ENCODE measurements at places on chromosomes 7 and 10. TPM values are rescaled to one million over a fixed set of nuclear protein-coding genes. Genes with fewer than 3 reads are reported as not detected.
A peak's percentile ranks its signal among the peaks of the same experiment; 100 is the strongest.

Gene GLI3
- polyA plus RNA-seq, result 3.9 TPM

- no peak for DNase-seq
Observed at GRCh38 chr10:1895691-1896090, 158.4 kb upstream of the ADARB2 start.

DNA sequence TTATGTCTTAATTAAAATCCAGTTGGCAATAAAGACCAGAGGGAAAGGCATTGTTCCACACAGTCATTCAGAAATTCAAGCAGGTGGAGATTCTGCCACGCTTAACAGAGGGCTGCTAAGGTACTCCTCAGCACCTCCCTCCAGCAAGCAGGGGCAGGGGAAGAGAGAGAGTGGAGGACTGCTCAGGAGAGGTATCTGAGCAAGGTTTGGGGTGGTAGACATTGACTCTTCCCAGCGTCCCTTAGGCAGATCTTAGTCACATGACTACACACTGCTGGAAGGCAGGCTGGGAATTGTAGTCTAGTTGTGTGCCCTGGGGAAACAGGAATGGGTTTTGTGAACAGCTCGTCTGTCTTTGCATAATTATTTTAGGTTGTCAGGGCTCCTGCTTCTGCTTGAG, 181.6 kb downstream of the NPSR1 start:
- no peak for DNase-seq

Gene TRPV6
- not detected for polyA plus RNA-seq

DNA sequence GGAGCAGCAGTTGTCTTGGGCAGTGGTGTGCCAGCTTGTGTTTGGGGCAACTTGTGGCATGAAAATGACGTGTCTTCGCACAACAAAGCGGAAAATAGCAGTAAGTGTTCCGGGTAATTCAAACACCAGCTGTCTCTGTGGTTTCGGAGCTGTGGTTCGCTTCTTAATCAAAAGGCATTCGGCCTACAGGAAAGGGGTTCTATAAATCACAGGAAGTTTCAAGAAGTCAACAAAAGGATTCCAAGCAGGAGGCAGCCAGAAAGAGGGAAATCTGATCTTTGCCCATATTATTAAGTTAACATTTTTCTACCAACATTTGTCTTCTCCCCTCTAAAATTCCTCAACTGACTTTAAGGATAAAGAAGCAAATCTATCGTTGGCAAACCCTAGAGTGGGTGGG, 353.4 kb downstream of the FGFR2 start:
- DNase-seq, result no peak

Gene OR2A5
- polyA plus RNA-seq, result not detected

DNA sequence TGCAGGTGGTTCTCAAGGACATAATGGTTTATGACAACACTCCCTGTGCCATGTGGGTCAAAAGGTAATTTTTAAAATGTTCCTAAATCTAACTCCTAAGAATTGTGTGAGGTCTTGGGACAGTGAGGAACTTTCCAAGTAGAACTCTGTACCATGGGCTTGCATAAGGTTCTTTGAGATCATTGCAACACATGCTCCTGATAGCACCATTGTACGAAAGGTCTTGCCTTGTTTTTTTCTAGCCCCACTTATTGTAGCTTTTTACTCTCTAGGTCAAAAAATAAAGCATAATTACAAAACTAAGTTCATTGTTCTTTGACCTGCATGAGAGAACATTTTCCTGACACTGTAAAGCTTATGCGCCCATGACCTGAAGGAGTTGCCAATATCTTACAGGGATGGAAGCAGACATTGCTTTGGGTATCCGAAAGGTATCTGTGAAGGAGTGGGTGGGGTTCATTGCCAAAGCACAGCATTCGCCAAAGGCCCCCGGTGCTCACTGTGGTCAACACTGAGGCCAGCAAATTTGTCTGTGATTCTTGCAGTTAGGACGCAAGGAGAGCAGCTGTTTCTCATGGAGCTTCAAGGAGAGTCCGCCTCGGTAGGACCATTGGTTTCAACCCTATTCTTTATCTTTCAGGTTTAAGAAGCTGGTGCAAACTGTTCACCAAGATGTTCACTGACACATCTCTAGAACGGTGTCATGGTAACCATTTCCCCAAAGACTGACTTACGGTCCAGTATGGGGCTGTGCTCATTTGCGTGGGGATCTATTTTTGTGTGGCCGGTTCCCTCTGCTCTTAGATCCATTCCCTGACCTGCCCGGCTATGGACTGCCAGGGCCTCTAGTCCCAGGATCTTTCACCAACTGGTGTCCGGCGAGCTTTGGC, 7.6 kb upstream of the PRKAG2 start:
- DNase-seq, result no peak

DNA sequence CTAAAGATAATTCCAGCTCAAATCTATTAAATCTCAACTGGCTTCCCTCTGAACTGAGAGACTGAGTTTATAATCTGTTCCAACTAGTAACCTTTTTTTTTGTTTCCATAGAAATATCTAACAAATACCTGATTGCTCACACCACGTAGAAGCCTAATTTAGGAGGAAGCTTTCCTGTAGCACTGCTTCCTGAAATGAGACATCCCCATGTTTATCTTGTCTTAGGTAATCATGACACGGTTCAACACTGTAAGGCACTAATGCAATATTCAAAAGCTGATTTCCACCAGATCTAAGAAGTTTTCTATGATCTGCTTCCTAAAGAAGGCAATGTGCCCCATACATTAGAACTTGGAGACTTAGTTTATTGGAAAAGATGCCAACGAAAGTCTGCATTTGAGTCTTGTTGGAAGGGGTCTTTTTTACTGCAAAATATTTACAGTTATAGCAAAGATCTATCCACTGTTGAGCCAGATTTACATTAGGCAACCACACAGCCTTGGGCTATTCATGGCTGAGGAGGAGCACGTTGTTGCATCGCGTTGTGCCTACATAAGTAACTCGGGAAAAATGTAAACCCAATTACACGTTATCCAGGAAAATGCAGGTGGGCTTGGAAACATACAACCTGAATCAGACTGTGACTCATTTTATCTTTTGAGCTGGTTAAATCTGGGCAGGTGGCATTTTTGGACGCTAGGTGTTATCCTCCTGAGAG, 66.3 kb downstream of the VIPR2 start:
- DNase-seq, result no peak

DNA sequence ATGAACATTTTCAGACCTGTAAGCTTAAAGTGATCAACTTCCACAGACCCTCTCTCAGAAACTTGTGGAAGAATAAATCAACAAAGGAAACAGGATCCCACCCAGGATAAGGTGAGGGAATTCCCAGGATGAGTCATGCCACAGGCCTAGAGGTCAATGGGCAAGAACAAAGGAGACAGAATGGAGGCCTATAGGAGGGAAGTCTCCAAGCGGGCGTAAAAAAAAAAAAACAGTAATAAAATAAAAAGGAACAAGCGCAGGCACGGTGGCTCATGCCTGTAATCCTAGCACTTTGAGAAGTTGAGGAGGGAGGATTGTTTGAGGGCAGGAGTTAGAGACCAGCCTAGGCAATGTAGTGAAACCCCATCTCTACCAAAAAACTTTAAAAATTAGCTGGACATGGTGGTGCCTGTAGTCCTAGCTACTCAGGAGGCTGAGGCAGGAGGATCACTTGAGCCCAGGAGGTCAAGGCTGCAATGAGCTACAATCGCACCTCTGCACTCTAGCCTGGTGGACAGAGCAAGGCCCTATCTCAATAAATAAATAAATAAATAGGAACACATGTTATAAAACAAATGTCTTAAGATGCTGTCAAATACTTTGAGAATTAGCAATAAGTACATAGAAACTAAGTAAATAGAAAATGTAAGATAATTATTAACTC, 8.4 kb downstream of the SORBS1 start:
- no peak for DNase-seq

DNA sequence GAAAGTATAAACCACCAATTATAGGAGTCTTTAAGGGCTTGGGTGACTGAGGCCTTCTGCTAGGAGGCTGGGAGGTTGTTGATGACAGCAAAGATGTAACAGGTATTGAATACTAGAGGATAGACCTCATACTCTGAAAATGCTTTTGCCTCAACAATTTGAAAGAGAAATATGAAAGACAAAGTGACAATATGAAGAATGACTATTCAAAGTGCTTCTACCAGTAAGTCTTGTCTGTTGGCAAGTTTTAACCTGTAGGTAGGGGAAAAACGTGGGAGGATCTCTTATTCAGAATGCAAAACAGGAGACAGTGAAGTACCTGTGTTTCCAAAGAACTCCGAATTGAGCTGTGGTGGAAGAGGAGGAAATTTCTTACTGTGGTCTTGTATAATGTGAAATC, 38.2 kb downstream of the GBF1 start:
- no peak for DNase-seq

Gene TAS2R41
- not detected for polyA plus RNA-seq

GRCh38 chr10:131187926-131188325, 123.6 kb downstream of the TCERG1L start:
- no peak for DNase-seq

DNA sequence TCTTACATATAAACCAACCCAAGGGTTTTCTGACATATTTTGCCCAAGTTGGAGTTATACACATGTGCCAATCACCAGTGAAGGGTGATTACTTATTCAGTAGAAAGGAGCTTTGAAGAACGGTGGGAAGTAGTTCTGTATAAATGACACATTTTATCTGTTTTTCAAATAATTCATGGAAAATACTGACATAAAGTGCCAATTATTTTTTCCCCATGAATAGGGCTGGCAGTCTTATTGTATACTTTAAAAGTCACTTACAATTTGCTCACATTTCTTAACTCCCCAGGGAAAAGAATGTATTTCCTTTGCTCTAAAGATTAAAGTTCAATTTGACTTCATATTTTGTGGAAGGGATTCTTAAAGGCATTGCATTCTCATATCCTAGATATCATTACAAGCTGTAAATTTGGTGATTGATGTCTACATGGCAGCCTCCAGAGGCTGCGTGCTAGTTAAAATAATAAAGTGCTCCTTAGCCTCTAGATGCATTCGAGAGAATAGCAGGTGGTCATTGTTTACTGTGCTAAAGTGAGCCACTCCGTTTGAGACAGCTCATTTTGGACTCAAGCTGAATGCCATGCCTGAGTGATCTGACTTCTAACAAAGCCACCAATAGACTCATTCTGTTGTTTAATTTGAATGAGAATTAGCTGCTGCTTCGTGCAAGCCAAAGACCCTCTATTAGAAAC, 148.8 kb upstream of the NRP1 start:
- peak; percentile 21 for DNase-seq

Gene GIMAP5
- polyA plus RNA-seq, result not detected

Gene NSUN6
- polyA plus RNA-seq, result 4.6 TPM

GRCh38 chr10:86234107-86234506, 132.5 kb downstream of the GRID1 start:
- no peak for DNase-seq

Gene TMEM184A
- polyA plus RNA-seq, result 1.9 TPM

- no peak for DNase-seq
Observed at GRCh38 chr7:3041986-3042675, 1.5 kb downstream of the CARD11 start.

Gene CTAGE4
- polyA plus RNA-seq, result not detected

- peak; percentile 23 for DNase-seq
Observed at GRCh38 chr7:113085781-113086390, 741 bp downstream of the GPR85 start.

DNA sequence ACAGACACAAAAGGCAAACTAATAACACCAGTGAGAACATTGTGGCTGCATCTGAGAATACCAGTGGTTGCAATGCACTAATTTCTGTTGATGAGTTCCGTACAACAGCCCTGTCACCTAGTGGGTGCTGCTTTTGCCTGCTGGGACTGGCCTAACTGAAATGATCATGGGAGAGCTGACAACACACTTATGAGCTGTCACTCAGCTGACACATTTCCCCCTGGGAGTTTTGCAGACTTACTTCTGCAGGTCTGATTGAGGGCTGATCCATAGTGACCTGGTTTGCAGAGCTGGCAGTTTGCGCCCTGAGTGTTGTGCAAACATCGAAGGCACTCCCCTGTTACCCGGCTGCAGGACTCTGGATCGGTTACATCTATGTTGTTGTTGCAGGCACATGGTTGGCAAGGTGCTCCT, 60.6 kb upstream of the LAMB1 start:
- no peak for DNase-seq

- DNase-seq, result no peak
Observed at GRCh38 chr7:156174428-156174827, 362.2 kb upstream of the SHH start.

- DNase-seq, result no peak
Observed at GRCh38 chr7:138226001-138226476, 149.8 kb downstream of the AKR1D1 start.

Gene AVL9
- polyA plus RNA-seq, result 13.1 TPM

Gene POT1
- polyA plus RNA-seq, result 12.7 TPM

Gene OGA
- polyA plus RNA-seq, result 32.6 TPM

GRCh38 chr7:147809786-147810185, 780.8 kb upstream of the C7orf33 start:
- no peak for DNase-seq

DNA sequence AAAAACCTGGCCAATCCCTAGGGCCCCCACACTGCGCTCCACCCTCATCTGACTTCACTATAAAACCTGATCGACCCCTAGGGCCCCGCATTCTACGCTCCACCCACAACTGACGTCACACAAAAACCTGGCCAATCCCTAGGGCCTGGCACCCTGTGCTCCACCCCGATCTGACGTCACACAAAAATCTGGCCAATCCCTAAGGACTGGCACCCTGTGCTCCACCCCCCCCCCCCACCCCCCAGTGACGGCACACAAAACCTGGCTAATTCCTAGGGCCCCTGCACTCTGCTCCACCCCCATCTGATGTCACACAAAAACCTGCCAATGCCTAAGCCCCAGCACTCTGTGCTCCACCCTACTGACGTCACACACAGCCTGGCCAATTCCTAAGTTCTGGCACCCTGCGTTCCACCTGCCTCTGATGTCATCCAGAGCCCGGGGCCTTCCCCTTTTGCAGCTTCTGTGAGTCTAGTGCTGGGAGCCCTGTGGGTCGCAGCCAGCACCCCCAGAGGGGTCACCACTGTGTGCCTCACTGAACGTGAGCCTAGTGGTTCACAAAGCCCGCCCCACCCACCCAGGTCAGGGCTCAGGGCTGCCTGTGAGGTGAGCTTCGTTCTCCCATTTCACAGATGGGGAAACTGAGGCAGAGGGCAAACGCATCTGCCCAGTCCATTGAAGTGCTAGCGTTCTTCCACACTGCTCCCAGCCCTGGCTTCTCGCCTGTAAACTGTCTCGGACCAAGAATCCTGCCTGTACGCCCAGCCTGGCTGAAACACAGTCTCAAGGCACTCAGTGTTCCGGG, 40.6 kb downstream of the MICALL2 start:
- DNase-seq, result peak; percentile 13

GRCh38 chr10:80177781-80178636, 27.3 kb downstream of the ANXA11 start:
- DNase-seq, result peak; percentile 54

Gene HOXA13
- polyA plus RNA-seq, result not detected

Gene DPP6
- not detected for polyA plus RNA-seq
